Mesothelial cell of epicardium (in vitro differentiated cells): ENCODE measurements at places on chromosomes 11 and 22. TPM values are rescaled to one million over a fixed set of nuclear protein-coding genes. Genes with fewer than 3 reads are reported as not detected.

- DNase-seq, result no peak
These were observed 104.1 kb upstream of the E2F8 start for GRCh38 chr11:19344661-19345518.

- peak; percentile 70 for DNase-seq
These were observed at the start of gene MPPED2 for GRCh38 chr11:30586251-30587144. MPPED2 (minus strand) TSS chr11:30586353; CDS start chr11:30580373, 5,980 bp downstream.

DNA sequence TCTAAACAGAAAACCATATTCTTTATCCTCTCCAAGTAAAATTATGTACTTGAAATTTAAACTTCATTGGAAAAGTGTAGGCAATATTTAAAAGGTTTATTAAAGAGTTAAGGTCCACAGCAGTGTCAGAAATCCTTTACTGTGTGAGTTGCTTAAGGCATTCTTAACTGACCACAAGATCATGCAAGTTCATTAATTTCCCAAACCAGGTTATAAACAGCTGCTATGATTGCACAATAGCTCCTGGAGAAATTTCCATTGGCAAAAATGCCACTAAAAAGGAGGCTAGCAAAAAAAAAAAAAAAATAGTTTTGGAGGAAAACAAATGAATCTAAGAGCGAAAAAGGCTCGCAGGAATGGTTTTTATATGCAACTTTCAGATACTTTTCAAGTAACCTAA, 106.2 kb downstream of the ETS1 start:
- DNase-seq, result no peak

DNA sequence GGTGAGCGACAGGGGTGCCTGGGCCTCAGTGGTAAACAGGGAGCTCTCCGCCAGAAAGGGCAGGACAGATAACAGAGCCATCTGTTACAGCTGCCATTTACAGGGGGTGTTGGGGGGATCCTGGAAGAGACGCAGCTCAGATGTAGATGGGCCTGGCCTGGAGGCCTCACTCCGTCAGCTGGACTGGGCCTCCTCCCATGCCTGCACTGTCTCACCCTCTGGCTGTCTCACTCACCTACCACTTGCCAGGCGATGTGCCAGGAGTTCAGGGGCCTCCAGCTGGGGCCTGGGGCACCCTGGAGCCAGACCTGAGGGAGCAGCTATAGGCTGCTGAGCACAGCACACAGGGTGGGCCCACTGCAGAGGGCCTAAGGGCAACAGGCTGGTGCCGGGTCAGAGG, 16.3 kb upstream of the SUSD2 start:
- DNase-seq, result no peak

DNA sequence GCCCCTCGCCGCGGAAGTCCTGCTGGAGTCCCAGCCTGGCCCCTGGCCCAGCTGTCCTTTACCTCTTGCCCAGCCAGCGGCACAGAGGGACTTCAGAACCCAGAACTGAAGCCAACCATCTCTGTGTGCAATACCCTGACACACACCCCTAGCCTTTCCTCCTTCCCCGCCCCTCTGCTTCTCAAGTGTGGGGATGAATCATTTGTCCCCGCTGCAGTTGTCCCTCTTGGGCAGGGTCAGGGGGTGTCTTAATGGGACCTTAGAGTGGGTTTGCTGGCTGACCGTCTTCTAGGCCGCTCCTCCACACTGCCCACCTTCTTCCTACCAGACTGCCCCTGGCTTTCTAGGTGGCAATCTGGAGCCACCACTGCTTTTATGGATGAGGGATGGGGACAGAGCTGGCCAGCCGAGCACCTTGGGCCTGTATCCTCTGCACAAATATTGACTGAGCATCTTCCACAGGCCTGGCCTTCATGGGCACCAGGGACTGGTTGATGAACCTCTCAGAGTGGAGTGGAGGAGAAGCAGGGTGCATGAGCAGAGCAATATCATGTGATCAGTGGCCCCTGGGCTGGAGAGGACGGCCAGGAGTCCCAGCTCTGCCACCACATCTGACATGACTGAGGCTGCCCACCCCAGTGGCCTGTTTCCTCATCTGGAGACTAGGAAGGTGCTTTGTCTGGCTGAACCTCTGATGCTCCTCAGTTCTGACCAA, 668 bp upstream of the CHST1 start:
- no peak for DNase-seq

- no peak for DNase-seq
These were observed 441.8 kb downstream of the TBC1D22A start for GRCh38 chr22:47204002-47204979.

DNA sequence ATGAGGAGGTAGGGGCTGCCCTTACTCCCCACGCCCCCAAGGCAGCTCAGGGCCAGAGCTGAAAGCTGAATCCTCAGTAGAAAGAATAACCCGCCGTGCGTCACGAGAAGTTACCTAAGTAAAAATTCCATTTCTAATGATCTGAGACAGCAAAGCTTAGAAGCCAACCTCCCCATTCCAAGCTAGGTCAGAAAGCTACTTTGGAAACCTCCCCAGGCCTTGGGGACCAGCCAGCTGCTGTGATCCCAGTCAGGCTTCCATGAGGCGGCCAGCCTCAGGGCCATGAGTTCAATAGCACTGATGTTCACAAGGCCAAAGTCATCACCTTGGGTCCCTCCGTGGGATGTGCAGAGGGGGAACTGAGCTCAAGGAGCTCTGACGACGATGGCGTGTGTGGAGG, 6.9 kb downstream of the SHISAL1 start:
- no peak for DNase-seq

DNA sequence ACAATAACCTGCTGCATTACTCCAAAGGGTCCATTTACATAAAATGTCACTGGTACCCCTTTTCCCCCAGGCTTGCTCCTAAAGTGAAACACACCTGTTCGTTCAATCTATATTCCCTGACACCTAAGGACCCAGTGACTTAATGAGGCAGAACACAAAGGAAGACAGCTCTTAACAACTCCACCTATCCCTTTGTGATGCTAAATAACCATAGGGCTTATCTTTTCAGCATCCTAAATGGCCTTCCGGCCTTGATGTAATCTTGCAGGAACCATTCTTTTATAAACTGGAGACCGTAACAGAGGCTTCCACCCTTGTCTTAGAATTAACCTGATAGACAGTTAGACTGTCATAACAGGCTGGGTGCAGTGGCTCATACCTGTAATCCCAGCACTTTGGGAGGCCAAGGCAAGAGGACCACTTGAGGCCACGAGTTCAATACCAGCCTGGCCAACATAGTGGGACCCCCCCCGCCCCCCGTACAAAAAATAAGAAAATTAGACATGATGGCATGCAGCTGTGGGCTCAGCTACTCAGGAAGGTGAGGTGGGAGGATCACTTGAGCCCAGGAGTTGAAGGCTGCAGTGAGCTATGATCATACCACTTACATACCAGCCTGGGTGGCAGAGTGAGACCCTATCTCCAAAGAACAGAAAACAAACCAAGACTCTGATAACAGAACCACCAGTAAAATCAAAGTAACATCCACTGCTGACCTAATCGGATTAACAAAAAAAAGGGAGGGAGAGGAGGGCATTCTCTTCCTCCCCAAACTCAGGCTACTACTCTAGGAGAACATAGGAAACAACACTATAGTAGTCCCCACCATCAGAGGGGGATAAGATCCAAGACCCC, 5.1 kb downstream of the CHEK2 start:
- DNase-seq, result no peak

- DNase-seq, result no peak
These were observed 741 bp upstream of the MTA2 start for GRCh38 chr11:62602141-62603071.

DNA sequence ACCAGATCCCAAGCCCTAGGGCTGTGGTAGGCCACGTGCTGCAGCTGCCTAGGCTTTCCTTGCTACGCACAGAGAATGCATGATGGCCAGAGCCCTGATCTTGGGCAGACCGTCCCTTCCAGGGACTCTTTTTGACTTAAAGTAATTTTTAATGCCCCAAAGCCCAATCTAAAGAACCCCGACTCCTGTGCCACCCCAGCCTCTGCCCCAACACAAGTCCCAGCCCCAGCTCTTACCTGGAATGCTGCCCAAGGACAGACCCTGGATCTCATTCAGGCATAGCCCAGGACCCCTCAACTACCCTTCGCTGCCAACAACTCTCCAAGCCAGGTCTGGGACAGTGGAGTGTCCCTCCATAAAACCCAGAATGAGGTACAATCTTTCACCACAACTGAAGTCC, 211.7 kb upstream of the B3GAT1 start:
- no peak for DNase-seq

- DNase-seq, result no peak
These were observed 3.9 kb downstream of the MALAT1 start for GRCh38 chr11:65502555-65503367.

DNA sequence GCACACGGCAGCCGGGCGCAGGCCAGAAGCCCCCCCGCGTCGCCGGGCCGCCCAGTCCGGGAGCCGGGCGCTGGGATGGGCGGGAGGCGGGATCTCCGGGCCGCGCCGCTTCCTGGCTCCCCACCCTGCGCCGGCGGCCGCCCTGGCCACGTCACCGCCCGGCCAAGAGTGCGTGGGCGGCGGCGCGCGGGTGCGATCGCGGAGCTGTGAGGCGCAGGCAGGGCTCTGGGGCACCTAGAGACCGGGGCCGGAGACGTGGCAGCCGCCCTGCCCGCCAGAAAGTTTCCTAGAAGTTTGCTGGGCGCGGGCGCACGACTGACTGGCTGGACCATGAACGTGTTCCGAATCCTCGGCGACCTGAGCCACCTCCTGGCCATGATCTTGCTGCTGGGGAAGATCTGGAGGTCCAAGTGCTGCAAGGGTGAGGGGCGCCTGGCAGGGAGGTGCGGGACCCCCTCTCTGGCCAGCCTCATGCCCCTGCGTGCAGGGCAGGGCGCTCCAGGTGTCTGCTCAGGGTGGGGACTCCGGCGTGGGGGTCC, at the start of gene KDELR3:
TSS of gene KDELR3 (plus strand) at position 193 of the 539 bp plus-strand sequence. CDS start at position 331, 138 bp downstream.
- no peak for DNase-seq

GRCh38 chr11:84721561-84721961, 905.6 kb downstream of the DLG2 start:
- DNase-seq, result no peak

DNA sequence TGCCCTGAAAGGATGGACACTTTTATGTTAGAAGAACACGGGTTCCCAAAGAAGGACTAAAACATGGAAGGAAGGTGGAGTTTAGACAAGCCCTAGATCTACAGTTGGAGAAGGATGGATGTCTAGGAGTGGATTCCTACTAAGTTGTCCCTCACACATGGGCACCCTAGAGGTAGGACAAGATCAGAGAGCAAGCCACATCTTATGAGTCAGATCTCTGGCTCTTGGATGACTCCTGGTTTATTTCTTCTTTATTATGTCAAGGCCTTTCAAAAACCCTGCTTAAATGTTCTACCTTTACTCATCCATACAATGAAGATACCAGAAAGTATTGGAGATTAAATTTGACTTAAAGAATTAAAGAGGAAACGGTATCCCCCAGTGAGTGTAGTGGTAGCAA, 34.4 kb downstream of the PRCP start:
- DNase-seq, result no peak

TMEM121B gene
- 1.0 to 1.1 TPM (median 1.1 TPM) in 3 replicates for total RNA-seq

CRYBA4 gene
- total RNA-seq, result not detected in 3 replicates

WBP2NL gene
- total RNA-seq, result not detected in 3 replicates

SCUBE2 gene
- 1.1 to 1.7 TPM (median 1.5 TPM) in 3 replicates for total RNA-seq

MCHR1 gene
- 2.5 to 3.5 TPM (median 3.2 TPM) in 3 replicates for total RNA-seq

PATE3 gene
- total RNA-seq, result not detected in 3 replicates
